ENCODE measurements at places on chromosomes 16 and 17.

DNA sequence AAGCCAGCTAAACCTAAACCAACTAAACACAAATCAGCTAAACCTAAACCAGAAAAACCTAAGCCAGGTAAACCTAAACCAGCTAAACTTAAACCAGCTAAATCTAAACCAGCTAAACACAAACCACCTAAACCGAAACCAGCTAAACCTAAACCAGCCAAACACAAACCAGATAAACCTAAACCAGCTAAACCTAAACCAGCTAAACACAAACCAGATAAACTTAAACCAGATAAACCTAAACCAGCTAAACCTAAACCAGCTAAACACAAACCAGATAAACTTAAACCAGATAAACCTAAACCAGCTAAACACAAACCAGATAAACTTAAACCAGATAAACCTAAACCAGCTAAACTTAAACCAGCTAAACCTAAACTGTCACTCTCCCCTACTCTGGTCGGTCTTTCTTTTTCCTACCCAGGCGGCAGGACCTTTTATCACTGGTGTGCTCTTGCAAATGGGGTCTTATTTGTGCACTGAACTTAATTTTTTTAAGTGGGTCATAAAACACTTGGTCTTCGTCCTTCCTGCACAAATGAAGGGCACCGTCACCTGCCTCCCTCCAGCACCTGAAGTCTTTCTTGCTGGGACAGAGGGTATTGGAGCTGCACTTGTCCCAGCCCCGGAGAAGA, 7.2 kb downstream of the EVPL start:
- no peak for DNase-seq

DNA sequence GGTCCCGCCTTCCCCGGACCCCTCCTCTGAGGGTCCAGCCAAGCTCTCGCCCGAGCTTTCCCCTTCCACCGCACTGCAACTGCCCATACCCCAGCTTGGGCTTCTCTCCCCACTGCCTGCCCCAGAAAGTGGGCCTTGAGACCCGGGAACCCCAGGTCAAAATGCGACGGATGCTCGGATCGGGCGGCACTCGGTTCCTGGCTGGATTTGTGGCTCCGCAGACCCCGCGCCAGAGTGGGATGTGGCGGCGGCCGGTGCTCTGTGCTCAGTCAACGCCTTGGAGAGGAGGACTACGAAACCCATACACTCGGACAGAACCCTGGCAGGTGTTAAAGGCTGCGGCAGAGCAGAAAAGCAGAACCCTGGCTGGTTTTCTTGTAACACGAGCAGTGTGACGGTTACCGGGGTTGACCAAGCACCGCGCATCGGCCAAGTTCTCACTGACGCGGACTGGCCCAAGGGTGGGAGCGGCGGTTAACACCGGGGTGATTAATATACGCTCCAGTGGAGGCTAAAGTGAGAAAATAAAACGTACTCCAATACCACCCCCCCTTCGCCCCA, 885 bp upstream of the SLFN13 start:
- DNase-seq = no peak

DNA sequence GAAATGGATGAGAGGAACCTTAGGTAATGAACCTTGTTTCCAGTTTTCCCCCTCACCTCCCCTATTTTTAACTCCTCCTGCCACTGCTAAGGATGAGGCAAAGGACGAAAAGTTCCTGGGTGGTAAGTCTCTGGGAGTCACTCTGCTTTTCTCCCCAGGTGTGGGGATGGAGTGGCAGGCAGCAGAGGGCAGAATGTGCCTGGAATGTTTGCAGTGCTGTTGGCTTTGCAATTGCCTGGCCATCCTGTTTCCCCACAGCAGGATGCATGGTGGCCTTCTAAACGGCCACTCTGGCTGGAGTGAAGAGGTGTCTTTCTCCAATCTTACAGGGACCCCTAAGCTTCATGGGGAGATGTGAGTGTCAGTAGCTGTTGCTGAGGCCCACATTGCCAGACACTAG, 432.5 kb upstream of the ZFHX3 start:
- DNase-seq = no peak

GRCh38 chr17:10699856-10700255, 2.5 kb downstream of the ADPRM start:
- DNase-seq = no peak

DNA sequence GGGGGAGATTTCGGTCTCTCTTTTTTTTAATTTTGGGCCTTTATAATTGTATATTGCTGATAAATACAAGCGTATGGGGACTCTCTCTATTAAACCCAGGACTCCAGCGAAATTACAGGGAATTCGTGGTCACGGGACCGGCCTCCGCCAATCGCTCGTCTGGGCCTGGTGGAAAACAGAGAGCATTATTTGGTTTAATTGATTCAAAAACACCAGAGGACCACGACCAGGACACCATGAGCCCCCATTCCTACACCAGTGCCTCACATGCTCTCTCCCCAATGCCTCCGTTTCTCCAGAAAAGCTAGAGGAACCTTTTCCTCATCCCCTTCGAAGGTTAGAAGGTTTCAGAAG, at the start of gene HOXB2:
Gene HOXB2, minus strand, starts transcription at position 88 of the 354 bp plus-strand sequence. CDS start 198 bp downstream, outside the sequence.
- DNase-seq = no peak

DNA sequence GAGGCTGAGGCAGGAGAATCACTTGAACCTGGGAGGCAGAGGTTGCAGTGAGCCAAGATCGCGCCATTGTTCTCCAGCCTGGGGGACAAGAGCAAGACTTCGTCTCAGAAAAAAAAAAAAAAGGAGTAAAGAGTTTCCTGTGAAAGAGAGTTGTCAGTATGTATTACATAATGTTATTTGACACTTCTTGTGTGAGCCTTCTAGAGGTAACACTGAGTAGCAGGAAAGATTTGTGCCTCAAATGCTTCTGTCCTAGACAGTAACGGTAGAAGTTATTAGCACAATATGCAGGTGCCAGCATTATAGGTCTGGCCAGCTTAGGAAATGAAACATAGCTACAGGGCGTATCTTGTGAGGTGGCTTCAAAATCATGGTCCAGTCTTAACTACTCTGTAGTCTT, 6.2 kb downstream of the RPS6KB1 start:
- no peak for DNase-seq

DNA sequence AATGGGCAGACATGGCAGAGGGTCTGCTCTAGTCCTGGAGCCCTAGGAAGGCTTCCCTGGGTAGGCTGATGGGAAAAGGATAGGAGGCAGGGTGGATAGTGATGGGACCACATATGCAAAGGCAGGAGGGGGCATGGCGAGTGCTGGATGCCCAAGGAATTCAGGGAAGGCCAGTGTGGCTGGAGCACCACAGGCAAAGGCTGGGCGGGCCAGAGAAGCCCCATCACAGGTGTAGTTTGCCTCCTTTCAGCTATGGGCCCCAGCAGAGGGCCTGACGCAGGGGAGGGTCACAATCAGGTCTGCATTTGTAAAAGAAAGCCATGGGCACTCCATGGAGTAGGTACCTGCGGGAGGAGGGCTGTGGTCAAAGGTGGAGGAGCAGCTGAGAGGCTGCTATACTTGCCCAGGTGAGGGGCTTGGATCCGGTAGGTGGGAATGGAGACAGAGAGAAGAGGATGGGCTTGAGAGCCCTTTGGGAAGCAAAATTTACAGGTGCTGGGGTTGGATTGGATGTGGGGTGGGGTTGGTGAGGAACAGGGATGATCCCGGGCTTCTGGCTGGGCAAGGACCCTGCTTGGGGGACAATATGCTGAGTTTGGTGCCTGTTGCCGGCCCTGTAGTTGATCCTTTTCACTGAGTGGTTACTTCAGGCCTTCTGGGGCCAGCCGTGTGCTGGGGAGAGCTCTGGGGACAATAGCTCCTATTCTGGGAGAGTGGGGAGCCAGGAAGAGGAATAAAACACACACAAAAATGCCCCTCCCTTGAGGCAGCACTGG, 6.5 kb upstream of the COL1A1 start:
- no peak for DNase-seq
